ENCODE measurements at places on chromosomes 5 and 9.

DNA sequence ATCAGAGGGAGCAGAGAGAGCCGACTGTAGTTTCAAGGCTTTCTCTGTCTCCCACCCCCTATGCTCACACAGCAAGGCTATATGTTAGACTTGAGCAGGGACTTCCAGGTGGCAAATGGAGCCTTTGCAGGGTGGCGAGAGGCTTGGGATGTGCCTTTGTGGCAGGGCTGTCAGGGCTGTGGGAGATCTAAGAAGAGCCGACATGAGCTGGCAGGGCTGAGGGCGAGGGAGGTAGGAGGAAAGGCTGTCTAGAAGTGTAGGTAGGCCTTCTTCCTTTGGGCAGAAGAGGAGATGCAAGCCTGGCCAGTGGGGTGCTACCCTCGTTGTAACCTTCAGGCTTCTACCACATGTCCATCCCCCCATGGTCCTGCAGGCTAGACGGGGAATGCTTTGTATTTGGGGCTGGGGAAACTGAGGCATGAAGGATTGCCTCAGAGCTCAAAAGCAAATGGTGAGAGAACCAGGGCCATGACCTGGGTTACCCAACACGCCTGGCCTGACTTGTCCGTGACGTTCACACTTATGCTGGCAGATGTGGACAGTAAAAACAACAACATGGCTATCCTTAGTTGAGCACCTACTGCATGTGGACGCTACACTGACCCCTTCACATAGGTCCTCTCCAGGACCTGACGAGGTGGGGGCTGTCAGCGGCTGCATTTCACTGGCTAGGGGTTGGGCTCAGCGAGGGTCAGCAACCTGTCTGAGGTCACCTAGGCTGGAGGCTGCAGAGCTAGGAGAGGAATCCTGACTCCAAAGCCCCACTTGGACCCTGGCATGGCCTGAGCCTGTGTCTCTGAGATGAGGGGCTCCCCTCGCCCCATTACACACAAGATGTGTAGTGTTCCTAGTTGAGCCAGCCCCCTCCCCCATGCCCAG lies 15.3 kb downstream of the CXXC5 start:
- no peak for DNase-seq

GRCh38 chr5:120199559-120199958 lies 264.5 kb upstream of the PRR16 start:
- no peak for DNase-seq

DNA sequence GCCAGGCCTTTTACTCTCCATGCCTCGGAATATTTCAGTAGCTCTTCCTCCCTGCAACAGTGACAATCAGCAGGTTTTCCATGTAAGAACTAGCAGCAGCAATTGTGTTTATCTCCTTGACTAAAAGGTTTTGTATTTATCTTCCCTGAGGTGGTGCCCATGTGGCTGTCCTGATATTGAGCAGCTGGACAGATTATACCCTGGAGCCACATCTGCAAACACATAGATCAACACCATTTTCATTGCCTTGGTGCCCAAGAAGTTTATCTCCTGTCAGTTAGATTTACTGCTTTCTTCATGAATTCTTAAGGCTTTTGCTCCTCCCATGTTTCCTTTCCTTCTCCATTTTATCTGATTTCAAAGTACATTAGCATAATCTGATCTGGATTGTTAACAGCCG lies 378.4 kb downstream of the SPATA31D1 start:
- DNase-seq: no peak

GRCh38 chr9:68574150-68574549 lies 33.5 kb upstream of the TMEM252 start:
- DNase-seq: no peak

DNA sequence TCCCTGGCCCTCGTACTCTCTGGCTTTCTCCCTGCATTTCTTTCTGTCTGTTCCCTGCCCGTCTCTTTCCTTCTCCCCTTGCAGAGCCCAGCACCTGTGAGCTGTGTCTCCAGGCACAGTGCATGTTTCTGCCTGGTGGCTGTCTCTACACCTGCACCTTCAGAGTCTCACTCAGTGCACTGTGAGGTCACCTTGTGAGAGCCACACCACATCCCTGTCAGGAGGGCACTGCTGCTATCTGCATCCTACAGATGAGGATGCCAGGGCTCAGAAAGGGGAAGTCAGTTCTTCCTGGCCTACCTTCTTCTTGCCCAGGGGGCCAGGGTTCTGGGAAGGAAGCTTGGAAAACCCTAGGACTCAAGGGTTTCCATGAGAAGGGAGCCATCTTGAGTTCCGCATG lies 69.7 kb upstream of the NEURL1B start:
- DNase-seq: no peak

DNA sequence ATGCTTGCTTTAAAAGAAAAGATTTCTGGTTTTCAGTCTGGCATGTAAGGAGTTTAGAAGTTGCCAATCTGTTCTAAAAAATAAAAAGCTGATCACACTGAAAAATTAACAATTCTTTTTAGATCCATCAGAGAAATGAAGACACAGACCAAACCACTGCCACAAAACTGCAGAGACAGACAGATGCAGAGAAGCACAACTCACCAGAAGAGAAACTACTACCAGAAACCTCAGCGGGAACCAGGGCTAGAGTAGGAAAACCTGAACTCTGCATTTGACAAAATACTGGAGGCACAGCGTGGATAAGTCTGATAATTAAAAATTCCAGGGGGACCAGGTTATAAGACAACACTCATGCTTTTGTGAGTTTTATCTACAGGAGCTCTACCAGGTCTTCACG lies 28.8 kb downstream of the FBXL17 start:
- no peak for DNase-seq

DNA sequence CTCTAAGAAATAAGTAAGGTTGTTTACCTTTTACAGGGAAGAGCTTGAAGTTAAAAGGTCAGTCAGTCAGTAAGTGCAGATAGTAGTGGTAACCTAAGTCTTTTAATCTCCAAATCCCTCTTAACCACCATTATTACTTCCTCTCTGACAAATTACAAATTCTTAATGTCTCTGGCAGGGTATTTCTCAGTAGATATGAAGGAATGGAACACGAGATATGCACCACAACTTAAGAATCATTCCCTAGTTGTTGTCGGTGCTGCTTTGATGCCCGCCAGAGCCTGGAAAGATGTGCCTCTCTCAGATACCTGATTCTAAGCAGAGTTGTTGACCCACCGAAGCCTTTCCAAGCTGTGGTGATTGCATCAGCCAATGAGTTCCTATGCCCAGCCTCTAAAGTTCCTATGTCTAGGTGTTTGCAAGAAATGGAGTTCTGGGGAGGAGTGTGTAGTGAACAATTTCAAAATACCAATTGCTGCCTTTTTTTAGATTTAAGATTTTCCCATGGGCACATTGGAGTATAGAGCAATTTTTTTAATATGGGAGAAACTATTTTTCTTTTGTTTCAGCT lies 78.5 kb downstream of the CD180 start:
- DNase-seq: no peak

DNA sequence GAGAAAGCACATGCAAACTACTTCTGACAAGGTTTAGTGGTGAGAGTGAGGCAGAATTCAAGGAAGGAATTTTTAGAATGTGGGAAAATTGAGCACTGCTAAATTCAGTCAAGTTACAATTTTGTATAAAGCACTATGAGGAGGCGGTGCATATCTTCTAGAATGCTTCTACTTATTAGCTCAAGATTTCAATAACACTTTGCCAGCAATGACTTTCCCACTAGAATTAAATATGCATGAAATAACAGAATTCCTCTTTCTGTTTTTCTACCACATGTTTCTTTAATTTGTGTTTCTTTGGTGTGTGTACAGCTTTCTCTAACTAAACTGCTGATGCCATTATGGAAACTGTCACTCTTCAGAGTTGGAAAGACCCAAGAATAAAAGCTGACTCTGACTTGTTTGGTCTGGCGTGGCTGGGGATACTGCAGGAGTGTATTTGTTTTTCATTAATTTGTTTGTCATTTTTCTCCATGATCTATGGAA lies 163.5 kb downstream of the ARSB start:
- DNase-seq: no peak

- DNase-seq: no peak
Measured at GRCh38 chr5:67414712-67415111, 218.1 kb upstream of the CD180 start.

DNA sequence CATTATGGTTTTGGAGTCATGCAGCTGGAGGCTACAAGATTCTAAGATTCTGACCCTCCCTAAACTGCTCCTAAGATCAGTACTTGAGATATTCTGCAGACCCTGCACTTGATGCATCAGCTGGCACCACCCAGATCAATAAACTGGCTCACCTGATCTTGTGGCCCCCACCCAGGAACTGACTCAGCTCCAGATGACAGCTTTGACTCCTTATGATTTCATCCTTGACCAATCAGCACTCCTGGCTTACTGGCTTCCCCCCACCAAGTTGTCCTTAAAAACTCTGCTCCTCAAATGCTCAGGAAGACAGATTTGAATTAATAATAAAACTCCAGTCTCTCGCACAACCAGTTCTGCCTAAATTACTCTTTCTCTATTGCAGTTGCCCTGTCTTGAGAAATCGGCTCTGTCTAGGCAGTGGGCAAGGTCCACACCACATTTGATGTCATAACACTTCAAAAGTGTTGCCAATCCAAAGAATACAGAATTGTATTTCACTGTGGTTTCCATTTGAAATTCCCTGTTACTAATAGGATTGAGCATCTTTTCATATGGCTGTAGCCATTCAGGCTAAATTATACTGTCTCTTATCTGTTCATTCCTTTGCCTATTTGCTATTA lies 14.8 kb upstream of the SLC30A5 start:
- no peak for DNase-seq

DNA sequence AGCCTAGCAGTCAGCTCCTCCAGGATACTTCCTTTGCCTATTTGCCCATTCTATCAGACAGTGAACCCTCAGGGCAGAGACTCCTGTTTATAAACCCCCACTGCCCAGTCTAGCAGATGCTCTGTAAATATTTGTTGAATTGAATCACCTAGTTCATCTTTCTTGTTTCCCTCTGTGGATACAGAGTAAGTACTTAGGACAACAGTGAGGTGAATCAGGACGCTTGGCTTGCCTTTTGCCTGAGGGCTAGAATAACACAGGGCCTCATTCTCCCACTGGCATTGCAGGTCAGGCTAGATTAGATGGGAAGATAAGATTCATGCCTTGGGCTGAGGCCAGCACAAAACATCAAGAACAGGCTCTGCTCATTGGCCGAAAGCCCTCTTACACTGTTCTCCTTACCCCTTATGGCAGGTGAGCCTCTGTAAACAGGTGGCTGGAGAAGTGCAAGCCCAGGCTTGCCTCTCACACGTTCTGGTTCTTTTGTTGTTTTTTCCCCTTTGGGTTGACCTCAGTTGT lies 22.2 kb downstream of the TNFSF8 start:
- DNase-seq: peak; percentile 100

DNA sequence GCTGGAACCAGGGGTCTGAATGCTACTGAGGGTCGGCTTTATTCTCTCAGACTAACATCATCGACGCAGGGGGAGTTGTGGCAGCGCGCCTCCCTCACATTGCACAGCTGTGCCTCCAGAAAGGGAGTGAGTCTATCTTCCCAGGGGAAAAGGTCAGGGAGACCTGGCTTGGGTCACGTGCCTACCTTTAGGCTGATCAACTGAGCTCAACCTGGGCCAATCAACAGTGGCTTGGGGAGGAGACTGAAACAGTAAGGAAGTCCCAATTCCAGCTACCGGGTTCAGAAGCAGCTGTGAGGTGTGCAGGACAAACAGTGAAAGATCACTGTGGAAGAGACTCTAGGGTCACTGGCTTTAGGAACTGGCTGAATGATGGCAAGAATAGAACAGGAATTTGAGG lies 14.3 kb downstream of the SNX30 start:
- no peak for DNase-seq

DNA sequence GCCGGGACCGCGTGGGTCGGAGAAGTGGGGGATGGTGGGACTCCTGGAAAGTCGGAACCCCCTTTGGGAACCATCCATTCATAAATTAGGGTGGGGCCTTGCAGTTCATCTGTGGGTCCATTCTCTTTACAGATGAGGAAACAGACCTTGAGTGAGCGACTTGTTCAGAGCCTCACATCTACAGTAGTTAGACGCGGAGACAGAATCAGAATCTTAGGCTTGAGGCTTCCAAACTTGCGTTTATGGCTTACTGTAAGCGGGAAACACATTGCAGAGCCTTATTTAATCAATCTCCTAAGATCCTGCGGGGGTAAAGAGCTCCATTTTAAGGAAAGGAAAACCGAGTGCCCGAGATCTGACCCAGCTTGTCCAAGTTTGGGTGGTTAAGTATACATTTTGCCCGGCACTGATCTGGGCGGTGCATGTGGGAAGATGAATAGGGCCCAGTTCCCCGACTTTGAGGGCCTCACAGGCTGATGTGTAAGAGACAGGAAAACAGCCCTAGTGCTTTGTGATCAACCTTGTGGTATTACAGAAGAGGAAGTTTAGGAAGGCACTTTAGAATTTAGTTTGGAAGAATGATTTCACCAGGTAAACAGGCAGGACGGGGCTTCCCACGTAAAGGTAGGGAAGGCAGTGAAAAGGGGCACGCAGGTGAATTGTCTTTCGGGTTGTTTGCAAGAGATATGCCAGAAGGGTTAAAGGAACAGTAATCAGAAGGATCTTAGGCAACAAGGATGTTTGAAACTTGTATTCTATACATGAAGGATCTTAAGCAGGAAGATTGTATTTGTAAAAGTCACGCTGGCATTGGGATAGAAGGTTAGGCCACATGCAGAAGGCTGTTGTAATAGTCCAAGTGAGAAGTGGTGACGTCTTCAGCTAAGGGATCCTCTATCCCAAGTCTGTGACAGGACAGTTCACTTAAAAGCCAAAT lies 744 bp downstream of the TARS1 start:
- DNase-seq: peak; percentile 77

GRCh38 chr5:143271431-143271830 lies 132.1 kb downstream of the NR3C1 start:
- no peak for DNase-seq

DNA sequence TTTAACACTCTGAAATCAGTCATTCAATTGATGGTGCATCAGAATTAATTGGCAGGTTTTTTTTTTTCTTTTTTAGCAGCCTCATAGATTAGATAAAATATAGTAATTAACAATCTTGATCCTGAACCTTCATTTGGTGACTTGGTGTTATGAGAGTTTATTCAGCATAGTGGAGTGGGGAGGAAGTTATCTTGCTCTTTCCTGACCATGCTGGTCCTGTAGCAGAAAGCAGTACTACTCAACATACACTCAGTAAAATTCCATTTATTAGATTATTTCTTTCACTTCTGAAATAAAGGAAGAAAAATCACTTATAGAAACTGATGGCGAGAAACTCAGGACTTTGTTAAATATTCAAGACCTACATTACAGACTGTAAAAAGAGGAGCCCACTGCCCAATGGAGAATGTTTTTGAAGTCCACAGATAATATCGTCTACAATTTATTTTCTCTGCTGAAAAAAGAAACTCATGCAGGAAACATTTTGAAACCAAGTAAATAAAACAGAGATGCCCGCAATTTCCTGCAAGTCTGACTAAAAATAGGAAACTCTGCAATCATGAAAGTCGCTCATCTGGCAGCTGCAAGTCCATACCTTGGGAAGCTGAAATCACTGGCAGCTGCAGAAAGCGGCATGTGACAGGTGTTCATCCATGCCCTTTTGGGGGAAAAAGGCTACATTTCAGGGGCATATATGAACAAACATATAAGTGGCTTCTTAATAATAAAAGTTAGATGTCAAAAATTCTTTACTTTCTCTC lies 233.2 kb upstream of the RFX3 start:
- no peak for DNase-seq

GRCh38 chr5:22706901-22707300 lies 146.2 kb downstream of the CDH12 start:
- no peak for DNase-seq

GRCh38 chr5:90390326-90390725 lies 19.2 kb downstream of the CETN3 start:
- no peak for DNase-seq
